Activated naive CD4-positive, alpha-beta T cell treated with anti-CD3 and anti-CD28 coated beads for 36 hours (primary cell): ENCODE measurements at places on chromosomes 7 and 10.

GRCh38 chr10:132648851-132649528, 111.4 kb downstream of the INPP5A start:
- DNase-seq, result no peak

DNA sequence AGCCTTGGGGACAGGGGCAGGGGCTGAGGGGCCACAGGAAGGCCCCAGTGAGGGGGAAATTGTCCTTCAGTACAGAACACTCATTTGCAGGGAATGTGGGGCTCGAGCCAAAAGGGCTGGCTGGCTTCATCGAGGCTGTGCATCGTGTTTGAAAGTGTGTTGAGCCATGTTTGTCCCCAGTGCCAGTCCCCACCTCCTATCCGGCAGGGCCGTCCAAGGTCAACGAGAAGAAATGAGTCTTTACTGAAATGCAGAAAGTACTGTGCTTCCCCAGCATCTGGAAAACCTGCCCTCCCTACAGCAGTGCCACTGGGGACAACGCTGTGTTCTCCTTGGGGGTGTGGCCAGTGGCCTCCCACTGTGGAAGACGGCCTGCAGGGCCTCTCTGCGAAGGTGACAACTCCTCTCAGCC, 214.1 kb downstream of the KLF6 start:
- no peak for DNase-seq

DNA sequence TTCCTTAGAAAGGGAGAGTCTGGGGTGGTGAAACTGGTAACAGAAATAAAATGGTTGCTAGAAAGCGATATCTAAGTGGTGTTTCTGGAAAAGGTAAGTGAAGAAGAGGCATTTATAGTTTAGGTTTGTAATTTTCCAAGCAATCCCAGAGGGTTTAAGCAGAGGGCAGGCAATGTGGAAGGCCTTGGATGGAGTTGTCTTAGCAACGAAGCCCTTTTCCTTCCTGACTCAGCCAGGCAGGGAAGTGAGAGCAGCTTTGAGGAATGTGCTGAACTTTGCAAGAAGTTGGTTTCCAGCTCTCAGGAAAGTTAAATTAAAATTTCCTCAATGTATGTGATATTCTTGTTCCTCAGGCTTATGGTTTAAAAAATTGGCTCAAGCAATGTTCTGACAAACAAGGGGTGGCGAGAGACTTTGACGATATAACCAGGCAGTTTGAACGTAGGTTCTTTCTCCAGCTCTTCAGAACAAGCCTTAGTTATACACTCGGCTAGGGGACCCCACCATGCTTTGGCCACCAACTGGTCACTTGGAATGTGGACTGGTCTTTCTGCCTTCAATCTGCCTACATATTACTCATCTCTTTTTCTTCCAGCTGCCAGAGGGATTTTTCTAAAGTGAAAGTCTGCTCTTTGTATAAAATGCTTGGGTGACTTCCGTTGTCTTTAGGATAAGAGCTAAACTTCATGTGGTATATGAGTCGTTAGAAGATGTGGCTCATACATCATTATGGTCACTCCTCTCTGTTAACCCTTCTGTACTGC, 66.9 kb upstream of the SLC25A13 start:
- DNase-seq, result no peak

- DNase-seq, result no peak
Measured at GRCh38 chr7:4265676-4266075, 416.4 kb upstream of the FOXK1 start.

DNA sequence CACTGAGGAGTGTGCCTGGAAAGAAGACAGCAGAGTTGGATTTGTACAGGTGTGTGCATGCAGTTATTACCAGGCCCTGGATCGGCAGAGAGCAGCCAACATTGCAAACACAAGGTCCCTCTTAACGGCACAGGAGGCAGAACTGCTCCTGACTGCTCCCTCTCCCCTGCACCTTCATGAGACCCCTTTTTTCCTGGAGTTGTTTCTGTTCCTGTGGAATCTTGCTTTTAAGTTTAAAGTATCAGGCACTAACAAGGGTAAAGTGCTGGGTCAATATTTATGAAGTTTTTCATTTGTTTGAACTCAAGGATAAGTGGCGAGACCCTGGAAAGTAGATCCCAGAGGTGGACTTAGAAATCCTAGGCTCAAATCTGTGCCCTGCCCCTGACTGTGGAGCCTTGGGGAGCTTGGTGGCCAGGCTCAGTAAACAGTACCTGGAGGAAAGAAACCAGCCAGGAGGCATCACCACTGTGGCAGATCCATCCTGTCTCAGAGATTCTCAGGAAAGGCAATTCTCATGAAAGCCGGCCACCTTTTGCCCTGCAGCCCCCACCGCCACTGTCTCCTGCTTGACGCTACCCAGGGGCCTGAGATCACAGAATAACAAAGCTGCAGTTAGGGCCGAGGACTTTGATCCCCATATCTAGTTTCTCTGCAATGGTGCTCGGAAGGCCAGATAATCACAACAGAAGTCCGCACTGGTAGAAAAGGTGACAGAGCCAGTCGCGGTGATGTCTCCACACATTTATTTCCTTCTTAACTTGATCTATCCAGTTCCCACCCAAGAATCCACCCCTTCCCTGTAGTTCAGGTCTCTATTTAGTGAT, 36.7 kb downstream of the DDC start:
- no peak for DNase-seq

DNA sequence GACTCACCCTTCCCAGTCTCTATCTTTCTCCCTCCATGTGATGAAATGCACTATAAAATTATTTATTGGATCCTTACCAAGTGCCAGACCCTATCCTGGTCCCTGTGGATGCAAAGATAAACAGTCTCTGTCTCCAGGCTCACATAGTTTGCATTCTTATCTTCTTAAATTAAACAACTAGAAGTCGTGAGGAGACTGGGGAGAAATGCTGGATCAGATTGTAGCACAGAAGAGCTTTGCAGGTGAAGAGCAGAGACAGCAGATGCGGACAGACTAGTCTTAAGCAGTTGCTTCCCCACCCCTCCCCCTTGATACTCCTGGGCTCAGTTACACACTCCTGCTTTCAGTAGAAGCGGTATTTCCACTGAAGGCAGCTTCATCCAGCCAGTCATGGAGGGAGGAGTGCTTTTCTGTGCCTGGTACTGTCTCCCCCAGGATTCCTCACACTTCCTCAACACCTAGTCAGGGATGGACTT, 20.8 kb upstream of the CDK1 start:
- DNase-seq, result no peak

- DNase-seq, result no peak
Measured at GRCh38 chr10:11286261-11286852, 268.7 kb downstream of the CELF2 start.

- DNase-seq, result no peak
Measured at GRCh38 chr7:30178748-30179436, 44.1 kb downstream of the MTURN start.

DNA sequence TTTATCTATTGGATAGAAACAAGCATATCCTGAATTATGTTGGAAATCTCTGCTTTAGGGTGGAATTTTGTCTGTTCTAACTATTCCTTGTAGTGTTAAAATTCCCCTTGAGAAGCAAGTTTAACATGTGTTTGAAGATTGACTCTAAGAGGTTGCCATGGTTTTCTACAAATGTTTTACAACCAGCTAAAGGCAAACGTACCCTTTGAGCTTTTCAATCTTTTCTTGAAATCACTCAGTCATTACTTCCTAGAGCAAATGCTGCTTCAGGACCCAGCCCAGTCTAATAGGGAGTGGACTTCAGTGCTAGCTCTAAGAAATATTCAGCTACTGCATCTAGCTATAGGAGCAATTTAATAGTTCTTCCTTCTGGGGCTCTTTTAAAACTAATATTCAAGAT, 118.8 kb upstream of the IFRD1 start:
- no peak for DNase-seq

DNA sequence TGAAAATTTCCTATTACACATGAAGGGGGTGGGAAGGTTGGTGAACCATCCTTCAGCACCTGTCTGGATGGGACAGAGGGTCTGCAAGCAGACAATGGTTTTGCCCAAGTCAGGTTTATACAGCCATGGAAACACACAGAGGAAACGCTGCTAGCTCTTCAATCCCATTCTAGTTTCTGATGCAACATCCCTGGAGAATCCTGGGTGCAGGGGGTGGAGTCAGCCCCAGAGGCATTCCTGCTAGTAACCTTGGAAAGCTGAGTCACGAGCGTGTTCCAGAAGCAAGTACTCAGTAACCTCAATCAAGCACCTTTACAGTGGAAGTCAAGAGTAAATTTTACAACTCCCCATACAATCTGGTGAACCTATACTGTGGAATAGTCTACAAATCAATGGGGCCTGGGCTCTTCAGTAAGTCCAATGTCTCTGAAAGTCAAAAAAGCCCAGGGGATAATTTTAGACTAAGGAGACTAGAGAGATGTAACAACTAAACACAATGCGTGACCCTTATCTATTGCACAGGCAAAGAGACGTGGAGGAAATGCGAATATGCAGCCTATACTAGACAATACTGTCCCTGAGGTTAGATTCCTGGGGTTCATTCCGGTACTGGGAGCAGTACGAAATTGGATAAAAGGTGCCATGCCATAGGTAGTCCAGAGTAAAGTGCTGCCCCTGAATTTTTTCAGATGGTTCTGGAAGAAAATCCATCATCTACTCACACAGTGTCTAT, 95.4 kb downstream of the ZRANB1 start:
- no peak for DNase-seq

DNA sequence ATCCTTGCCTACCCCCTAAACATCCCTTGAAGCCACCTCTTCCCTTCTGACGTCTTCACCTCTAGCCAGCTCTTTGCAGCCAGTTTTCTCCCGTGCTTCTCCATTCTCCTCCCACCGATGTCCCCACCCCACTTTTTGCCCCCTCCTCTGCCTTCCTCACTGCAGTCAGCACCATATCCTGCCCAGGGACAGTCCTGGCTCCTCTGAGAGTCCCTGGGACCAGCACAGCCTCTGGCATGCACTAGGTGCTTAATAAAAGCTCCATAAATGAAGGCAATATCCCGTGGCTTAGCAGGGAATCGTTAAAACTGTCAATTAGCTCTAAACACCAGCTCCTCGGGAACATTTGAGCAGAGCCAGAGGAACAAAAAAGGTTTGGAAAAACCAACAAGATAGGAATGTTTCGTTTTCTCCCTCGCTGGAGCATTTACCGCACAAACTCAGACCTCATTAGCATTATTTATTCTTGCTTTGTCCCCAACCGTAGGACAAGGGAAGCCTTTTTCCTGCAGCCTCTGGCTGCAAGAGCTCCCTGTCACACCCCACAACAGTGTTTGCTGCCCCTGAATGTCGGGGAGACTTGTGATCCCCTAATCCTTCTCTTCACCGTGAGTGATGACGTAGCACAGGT, 16.1 kb downstream of the MYL10 start:
- no peak for DNase-seq

DNA sequence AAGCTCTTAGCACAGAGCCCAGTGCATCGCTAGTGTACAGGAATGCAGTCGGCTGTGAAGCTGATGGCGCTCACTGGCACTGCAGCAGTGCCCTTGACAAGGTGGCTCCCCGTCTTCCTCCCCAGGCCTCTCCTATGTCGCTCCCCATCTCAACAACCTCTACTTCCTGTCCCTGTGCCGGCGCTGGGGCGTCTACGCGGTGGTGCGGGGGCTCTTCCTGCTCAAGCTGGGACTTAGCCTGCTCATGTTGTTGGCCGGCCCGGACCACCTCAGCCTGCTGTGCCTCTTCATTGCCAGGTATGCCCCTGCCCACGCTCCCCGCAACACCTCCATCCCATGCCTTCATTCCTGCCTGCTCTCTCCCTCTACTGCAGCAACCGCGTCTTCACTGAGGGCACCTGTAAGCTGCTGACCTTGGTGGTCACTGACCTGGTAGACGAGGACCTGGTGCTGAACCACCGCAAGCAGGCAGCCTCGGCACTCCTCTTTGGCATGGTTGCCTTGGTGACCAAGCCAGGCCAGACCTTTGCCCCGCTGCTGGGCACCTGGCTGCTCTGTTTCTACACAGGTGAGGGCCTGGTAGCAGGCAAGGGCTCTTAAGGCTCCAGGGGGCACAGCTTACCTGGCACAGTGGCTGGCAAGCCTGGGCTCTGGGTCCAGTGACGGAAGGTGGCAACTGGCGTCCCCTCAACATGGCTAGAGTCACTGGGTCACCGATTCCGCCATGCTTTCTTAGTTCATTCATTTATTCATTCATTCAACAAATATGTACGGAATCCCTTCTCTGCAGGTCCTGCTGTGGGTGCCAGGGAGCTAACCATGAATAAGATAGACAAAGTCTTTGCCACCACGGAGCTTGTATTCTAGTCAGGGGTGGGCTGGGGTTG, 22.3 kb upstream of the C10orf95 start:
- DNase-seq, result peak; percentile 34

GRCh38 chr7:155341463-155341983, 43.8 kb downstream of the INSIG1 start:
- no peak for DNase-seq

GRCh38 chr7:140222814-140223213, 46.0 kb upstream of the KDM7A start:
- no peak for DNase-seq

DNA sequence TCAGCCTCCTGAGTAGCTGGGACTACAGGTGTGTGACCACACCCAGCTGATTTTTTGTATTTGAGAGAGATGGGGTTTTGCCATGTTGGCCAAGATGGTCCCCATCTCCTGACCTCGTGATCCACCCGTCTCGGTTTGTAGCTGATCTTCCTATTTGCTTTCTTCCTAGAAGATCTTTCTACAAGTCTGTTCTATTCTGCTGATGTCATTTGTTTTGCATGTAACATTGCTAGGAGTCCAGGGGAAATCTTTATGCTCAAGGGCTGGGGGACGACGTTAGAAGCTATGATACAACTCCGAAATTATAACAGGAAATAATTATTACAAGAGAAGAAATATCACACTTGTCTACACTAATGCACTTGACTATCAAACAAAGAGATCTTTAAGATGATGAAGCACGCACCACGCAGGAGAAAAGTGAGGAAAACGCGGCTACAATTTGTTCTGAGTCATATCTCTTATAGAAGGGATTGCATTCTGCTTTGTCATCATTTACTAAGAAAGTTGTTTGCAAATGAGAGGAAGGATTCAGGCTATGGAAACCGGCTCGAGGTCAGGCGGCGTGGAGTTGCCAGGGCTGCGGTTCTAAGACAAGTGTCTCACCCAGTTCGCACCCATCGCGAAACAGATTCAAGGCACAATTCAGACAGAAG, 103.0 kb upstream of the CARD11 start:
- DNase-seq, result peak; percentile 31
